ENCODE measurements at places on chromosomes 6 and 20.

- DNase-seq = peak; percentile 36
Observed at GRCh38 chr6:69795469-69796072, 1.2 kb downstream of the LMBRD1 start.

DNA sequence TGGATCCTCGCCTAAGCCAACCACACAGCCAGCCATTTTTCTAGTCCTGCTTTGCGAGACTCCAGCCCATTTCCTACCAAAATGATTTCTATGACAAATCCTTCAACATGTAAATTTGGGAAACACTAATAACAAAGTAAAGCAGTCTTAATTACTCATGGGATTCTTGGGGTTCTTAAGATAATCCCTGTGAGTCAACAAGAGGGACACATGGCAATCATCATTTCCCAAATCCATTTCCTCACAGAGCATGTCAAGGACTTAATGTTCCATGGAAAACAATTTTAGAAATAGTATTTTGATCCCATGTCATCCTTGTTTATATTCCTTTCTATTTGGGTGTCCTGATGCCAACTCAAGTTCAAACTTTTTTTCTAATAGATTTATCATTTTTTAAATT, 322.7 kb upstream of the NOX3 start:
- DNase-seq = no peak

DNA sequence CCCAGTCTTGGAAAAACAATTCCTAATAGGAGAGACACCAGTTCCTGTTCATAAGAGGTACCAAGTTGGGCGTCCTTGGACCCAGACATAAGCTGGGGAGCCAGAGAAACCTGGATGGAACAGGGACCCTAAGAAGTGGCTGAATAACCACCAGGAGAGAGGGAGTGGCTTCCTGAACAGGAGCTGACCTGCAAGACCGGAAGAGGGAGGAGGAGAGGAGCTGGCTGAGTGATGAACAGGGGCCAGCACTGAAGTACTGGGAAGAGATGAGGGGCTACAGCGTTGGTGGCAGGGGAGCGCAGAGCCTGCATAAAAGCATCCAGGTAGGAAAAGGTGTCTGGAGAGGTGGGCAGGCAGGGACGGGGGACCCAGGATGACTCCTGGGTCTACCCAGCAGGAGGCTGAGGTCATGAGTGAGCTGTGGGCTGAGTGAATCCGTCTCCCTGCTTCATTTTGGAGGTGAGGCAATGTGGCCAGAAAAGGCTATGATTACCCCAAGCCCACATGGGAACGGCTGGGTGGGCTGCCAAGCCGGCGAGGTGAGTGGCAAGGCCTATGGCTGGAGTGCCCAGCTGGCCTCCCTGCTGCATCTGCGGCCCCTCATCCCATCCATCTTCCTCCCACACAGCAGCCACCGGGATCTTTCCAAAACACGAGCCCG, 34.4 kb upstream of the ZFAND3 start:
- DNase-seq = peak; percentile 41

GRCh38 chr20:37839955-37840354, 63.0 kb upstream of the VSTM2L start:
- no peak for DNase-seq

DNA sequence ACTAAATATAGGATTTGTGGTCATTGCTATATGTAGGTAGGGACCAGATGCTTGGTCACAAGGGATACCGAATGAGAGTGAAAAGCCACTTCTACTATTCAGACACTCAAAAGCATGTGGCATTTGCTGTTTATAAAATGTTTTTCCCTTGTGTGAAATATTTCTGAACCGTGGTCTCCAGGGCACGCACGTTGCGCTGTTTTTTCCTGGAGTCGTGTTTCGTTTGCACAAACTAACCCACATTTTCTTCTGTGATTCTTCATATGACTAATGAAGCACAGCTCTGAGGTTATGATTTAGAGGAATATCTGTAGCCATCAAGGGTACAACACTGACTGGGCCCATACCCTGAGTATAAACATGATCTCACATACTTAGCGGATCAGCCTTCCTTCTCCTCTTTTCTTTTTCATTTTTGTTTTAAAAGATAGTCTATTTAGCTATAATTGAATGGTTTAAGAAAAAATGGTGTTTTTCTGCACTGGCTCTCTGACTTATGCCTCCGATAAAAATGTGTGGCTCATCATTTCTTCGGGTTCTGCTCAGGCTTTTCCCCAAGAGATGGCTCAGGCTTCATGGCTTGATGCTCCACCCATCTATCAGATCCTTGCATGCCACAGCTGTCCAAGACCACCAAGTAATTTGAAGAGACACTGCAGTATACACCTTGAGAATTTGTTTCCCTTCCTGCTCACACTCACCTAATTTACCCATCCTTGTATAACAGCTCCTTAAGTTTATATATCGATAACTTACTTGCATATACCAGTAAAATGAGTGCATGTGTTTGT, 59.9 kb upstream of the HBS1L start:
- no peak for DNase-seq

GRCh38 chr20:41927655-41928054, 309.5 kb upstream of the CHD6 start:
- DNase-seq = no peak

- peak; percentile 10 for DNase-seq
Observed at GRCh38 chr6:47352194-47352920, 42.7 kb upstream of the TNFRSF21 start.

- DNase-seq = no peak
Observed at GRCh38 chr20:9723501-9724202, 115.2 kb downstream of the PAK5 start.

DNA sequence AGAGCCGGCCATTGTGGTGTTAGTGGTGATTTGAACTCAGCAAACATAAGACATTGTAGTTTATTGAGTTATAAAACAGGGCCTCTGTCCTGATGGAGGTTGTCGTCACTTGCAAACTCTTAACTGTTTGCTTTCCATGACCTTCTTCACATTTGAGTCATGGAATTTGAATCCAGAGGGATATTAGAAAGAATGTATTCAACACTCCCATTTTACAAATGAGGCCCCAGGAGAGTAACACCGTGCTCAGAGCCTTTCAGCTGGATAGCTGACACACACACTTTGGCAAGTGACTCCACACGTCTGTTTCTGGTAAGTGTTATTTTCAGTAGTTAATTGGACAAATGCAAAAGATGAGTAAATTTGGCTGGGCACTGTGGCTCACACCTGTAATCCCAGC, 72.4 kb upstream of the XRN2 start:
- no peak for DNase-seq

GRCh38 chr20:13418263-13419229, 197.5 kb downstream of the ISM1 start:
- DNase-seq = no peak

DNA sequence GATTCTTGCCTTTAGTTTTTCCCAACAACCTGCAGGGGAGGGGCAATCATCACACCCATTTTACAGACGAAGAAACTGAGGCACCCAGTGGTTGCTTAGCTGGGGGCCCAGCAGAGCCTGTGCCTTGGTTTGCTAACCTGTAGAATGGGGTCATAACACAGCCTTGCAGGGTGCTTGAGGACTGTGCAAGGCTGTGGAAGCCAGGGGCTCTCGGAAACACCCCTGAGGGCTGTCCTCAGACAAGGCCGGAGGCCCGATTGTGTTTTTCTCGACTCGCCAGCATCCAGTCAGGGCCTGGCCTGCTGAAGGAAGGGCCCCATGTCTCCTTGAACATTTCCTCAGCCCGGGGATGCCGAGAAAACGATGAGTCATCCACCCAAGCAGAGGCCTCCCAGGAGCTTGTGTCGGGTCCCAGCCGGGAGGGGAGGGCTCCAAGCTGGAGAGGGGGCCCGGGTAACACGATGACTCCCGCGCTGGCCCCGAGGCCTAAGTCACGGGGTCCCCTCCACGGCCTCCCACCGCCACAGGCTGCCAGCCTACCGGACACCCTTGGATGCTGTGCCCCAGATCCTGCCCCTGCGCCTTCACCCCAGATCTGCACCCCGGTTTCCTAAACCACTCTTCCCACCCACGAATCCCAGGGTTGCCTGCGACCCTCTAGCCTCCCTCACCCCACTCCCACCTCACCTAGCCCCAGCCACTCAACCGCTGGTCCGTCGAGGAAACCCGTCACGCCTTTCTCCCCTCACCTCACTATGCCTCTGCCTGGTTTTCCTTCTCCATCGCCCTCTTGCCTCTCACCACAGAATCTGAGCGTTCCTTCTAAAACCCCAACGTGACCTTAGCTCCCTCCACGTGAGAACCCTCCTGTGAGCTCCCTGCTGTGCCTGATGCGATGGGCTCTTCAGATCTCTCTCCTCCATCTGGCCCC, 10.6 kb downstream of the NOL4L start:
- DNase-seq = peak; percentile 28

- no peak for DNase-seq
Observed at GRCh38 chr6:150503586-150504339, 95.9 kb upstream of the PLEKHG1 start.

DNA sequence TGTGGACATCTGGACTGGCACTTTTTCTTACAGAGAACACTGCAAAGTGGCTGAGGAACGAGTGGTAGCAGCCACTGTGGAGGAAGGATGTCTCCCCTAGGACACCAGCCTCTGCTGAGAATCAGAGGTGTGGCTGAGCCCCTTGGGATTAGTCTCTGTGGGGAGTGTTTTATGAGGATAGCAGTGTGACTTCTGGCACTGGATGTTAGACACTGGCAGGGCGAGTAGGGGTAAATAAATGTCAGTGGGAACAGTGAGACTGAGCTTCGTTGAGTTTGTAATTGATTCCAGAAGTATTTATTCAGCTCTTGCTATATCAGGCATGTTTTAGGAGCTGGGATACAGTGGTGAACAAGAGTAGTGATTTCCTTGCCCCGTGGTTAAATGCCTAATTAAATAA, 124.0 kb downstream of the JARID2 start:
- DNase-seq = no peak

DNA sequence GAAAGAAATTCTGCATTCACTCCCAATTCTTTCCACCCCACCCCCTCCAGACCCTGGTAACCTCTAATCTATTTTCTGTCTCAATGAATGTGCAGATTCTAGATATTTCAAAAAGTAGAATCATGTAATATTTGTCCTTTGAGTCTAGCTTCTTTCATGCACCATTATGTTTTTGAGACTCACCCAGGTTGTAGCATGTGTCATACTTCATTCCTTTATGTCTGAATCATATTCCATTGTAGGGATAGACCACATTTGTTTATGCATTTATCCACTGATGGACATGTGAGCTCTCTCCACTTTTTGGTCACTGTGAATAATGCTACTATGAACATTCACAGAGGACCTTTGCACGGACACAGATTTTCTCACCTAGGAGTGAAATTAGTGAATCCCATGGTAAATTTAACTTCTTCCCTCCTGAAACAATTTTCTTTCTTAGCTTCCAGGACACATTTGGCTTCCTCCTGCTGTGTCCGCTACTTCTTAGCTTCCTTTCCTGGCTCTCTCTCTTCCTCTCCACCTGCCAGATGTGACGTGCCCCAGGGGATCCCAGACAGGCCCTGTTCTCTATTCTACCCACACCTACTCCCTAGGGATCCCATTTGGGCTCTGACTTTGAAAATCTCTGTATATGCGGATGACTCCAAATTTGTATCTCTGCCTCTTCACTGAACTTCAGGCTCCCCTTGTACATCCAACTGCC, 24.1 kb upstream of the ARFGEF2 start:
- no peak for DNase-seq

DNA sequence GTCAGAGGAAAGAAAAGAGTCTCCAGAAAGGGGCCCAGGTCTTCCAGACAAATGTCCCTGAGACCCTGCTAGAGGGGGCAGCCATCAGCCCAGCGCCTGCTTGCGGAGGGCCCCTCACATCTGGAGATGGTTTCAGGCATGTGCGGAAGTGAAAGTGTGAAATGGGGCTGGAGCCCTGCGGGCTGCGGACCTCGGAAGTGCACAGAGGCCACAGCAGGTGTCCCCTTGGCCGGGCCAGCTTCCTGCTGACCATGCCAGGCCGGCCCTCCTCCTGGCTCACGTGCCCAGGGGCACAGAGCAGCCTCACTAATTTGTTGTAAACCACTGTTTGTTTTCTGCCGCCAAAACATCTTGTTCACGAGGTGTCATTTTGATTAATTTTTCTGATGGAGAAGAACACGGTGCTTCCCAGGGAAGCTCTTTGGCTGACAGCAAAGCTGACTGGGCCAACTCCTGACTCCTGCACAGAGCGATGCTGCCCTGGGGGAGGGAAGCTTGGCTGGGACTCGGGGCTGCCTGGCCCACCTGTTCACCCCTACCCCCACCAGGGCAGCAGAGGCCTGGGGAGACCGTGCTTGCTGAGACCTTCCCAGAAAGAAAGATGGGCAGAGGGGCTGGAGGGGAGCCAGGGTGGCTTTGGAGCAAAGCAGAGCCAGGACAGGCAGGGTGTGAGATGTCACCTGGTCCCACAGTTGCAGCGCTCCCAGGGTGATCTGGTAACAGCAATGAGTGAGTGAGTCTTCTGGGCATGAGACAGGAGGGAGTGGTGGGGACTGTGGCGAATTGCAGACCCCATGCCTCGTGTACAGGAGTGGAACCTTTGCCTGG, 54.2 kb downstream of the BCAS4 start:
- DNase-seq = no peak

- no peak for DNase-seq
Observed at GRCh38 chr6:93494057-93494456, 74.7 kb upstream of the EPHA7 start.

- DNase-seq = no peak
Observed at GRCh38 chr20:4445331-4445730, 276.4 kb upstream of the PRND start.

GRCh38 chr6:46628976-46629375, 23.6 kb downstream of the CYP39A1 start:
- DNase-seq = no peak

DNA sequence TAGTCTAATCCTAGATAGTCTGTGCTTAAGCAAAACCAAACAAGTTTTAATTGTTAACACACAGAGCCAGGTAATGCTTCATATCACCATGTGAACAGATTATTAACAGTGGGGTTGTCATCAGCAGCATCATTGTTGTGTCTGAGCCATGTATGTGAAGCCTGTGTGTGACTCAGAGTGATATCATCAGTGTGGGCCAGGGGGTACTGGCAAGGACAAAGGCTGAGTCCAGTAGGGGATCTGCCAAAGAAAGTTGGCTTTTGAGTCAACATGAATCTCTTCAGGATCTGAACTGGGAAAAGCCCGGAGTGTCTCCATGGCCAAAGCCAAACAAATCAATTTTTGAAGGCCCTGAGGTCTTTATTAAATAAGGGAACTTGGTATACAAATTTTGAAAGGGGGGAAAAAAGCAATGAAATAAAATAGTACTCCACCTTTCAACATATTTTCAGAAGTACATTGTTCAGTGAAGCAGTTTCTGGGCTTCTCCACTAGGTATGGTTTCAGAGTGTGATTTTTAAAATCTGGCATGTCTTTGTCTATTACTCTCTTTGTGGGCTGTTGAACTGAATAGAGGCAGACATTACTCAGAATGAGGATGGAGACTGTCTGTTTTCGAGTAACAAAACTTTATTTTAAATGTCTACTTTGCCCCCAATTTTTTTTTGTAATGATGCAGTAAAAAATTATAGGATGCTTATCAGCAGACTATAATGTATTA, 444.2 kb upstream of the JAG1 start:
- DNase-seq = peak; percentile 66

- no peak for DNase-seq
Observed at GRCh38 chr20:4509825-4510522, 211.7 kb upstream of the PRND start.

GRCh38 chr6:24768361-24768760, 6.4 kb upstream of the GMNN start:
- no peak for DNase-seq

GRCh38 chr6:164085091-164086075, 670.9 kb downstream of the QKI start:
- no peak for DNase-seq
